HT-29 (cell line): ENCODE measurements at places on chromosomes 2 and 18. TPM values are rescaled to one million over a fixed set of nuclear protein-coding genes. Genes with fewer than 3 reads are reported as not detected.
A peak's percentile ranks its signal among the peaks of the same experiment; 100 is the strongest.

DNA sequence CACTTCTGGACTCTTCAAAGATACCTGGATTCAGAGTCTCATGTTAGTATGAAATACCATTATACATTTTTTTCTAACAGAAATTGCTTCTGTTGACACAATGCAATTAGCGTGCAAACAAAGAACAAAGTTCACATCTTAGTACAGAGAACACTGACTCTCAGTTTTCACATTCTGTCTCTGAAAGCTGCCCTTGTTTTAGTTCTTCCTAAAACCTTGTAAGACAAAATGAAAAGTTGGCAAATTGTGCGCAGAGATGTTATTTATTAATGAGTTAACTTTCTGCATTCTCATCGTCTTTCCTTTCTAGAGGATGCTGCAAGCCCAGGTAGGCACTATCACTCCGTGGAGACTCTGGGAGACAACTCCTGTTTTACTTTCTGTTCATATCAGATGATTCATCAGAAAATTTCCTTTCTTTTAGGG lies 377.3 kb upstream of the POU3F3 start:
- no peak for DNase-seq

DNA sequence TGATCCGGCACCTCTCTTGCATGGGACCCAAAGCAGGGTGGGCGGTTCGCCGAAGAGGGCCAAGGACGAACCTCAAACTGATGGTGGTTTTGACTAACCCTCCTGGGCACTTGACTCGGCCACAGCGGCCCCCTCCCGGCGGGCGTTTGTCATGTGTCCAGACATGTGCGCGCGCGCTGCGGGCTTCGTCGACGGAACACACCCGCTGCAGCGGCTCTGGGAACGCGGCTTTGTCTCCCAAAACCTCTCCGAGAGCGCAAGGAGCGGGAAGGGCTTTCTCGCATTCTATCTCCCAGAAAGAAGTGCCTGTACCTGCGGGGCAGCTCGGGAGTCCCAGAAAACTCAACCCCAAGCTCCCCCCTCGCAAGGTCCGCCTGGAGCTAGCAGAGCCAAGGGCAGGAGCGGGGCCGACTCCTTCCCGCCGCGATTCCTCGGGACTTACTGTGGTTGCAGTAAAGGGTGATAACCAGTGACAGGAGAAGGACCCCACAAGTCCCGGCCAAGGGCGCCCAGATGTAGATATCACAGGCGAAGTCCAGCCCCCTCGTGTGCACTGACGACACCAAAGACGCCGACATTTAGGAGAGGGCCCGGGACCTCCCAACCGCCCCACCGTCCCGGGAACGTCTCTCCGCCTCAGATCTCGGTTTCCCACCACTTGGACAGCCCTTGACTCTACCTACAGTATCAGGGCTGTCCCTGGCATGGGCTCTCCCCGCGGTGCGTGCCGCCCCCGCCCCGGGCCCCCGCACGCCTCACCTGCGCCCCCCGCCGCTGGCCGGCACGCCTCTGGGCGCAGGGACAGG lies 1.6 kb downstream of the CD8A start:
- DNase-seq: no peak

DNA sequence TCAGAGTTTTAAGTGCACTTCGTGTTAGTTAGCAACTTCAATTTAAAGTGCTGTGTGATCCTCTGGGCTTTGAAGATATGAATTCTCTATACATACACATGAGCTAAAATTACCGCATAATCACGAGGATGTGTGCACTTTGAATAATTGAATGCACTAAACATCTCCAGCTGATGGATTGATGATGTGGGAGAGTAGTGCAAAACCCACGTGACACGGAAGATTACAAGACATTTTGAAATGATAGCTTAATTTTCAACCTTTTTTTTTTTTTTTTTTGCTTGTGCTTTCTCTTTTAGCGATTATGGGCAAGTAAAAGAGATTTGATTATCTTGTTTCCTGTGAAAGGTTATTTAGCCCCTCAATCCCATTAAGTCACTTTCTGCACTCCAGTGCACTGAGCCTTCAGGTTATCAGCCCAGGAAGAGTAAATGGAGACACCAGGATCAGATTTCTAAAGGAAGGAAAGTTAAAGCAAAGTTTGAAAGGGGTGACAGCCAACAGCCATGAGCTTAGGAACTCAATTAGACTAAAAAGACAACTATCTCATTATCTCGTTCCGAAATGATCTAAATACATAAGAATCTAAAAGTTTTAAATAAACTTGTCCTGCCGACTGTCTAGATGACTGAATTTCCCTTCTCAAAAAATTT lies 81.6 kb downstream of the CDK15 start:
- DNase-seq: no peak

- no peak for DNase-seq
Observed at GRCh38 chr2:8822218-8822617, 15.2 kb downstream of the KIDINS220 start.

- no peak for DNase-seq
Observed at GRCh38 chr2:174729797-174730697, 34.2 kb downstream of the CHRNA1 start.

- no peak for DNase-seq
Observed at GRCh38 chr2:3037196-3038194, 340.1 kb downstream of the EIPR1 start.

- no peak for DNase-seq
Observed at GRCh38 chr2:98751748-98752147, 20.8 kb upstream of the MGAT4A start.

GRCh38 chr2:240567137-240567871 lies 980 bp upstream of the RNPEPL1 start:
- DNase-seq: peak; percentile 47

GRCh38 chr18:23583071-23583865 lies 3.0 kb downstream of the NPC1 start:
- DNase-seq: no peak

ZNF397 gene
- 3.8 and 4.9 TPM in 2 replicates for total RNA-seq

PARD3B gene
- 1.8 and 3.9 TPM in 2 replicates for total RNA-seq

SULT1C3 gene
- 0.94 TPM in 1 of 2 replicates, not detected in the other for total RNA-seq
